HEK293T (cell line): ENCODE measurements at places on chromosomes 4 and X.

DNA sequence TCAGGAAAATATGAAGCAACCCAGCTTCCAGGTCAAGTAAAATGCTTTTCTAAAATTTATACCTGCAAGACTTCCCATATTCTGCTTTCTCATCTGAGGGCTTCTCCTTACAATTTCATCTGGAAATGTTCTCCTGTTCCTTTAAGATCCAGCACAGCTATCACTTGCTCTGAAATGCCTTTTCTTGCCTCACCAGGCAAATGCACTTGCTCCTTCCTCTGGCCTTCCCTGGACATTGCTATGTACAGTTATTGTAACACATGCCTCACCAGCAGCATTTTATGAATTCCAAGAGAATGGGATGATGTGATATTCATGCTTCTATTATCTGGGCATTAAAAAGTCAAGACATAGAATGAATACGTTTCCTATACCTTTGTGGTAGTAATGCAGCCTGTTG, 842.1 kb upstream of the INTU start:
- no peak for DNase-seq

GRCh38 chr4:118081434-118081833, 47.1 kb downstream of the NDST3 start:
- DNase-seq, result no peak

DNA sequence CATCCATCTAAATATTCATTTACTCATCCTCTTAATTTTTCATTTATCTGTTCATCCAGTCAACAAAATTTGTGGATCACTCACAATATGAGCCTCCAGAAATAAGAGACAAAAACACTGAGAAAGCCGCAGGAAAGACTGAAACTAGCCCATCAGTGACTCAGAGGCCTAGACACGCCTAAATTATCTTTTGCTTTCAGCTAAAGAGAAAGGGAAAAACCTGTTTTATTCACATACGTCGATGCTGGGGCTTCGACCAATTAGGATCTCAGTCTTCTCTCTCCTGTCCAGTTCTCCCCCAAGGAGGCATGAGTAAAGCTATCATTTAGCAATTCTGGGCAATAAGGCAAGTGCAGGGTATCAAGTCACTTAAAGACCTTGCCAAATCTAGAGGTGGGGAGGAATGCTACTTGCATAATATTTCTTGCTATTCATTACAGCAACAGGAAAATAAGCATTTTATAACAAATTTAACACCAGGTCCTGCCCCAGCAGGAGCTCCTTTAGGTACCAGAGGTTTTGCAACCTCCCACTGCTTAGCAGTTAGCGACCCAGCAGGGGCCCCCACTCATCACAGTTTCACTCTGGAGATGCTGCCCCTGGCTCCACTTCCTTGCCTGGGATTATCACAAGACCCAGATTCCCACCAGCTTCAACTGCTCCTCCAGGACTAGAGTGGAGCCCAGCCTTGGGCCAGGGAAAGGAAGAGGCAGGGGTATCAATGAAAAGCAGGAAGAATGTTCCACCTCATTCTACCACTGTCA, 30.1 kb upstream of the TMEM154 start:
- DNase-seq, result peak; percentile 20

DNA sequence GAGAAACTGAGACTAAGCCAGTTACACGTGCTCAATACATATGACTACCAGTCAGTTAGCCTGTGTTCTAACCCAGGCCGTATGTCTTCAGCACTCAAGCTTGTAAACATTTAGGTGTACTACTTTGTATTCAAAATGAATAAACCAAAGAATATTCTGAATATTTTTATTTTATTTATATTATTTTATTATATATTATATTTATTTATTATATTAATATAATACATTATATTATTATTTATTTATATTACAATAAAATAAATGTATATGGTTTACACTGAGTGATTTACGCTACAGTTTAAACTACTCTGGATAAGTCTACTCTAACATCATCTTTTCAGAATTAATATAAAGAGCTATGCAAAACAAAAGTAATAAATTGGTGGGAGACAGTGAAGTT, 691.5 kb downstream of the CENPC start:
- no peak for DNase-seq

DNA sequence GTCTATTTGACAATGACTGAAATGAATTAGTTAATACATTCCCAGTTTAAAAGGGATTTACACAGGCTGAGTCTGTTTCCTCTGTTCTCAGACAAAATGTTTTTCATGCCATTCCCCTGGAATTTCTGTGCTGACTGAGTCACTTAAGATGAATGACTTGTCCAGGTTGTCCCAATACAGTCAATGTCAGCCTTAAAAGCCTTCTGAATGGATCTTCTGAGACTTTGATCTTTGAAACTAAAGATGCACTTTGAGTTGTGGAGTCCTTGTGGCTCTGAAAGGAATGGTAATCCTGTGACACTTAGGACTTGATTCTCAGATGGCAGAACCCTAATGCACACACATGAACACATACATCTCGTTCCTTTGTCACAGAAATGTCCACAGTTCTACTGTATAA, 622.2 kb upstream of the GRID2 start:
- no peak for DNase-seq

GRCh38 chr4:25722964-25723363, 67.3 kb downstream of the SLC34A2 start:
- DNase-seq, result no peak

DNA sequence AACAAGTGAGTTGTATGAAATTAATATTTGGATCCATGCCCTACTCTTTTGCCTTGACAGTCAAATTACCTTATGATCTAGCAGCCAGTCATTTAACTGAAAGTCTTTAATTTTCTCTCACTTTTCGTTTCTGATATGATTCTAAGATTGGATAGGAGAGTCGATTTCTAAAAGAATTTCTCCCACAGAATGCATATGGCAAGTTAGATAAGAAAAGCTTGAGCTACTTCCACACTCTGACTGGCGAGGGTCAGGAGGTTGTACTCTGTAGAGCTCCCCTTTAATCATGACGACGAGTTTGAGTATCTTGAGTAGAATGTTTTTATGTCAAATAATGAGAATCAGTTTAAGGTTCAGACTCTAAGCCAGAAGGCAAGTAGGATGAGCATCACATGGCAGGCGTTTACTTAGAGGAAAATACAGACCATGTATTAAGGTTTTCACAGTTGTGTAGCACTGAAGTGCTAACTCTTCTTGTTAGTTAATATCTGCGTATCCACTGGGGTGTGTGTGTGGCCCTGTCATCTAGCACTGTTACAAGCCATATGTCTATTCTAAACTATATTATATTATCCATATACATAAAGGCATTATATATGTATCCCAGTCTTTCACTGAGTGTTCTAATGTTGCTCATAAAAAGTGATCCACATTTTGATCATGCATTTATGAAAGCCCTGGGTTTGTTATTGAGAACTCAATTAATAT, 37.8 kb downstream of the LRP2BP start:
- DNase-seq, result no peak

DNA sequence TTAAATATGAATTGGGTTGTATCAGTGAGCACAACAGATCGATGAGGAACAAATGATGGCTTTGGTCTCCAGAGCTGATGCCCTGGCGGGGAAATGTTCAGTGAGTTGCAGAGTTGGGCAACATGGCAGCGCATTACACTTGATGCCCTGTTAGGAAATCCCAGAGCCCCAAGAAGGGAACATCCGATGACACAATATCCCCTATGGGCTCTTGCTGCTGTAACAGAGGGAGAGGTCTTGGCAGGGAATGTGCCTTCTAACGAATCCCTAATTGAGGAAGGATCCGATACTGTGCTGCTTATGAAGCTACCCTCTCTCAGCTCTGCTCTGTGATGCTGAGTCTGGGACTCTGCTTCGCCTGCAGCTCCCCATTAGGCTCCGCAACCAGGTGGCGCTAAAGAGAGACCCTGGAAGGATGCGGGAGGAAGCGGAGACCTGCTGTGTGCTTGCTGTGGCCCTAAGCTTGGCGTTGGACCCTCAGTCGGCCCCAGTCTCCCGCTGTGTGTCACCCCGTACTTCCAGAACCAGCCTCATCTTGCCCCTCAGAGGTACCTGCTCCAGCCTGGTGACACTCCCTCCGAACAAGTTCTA, 38.9 kb downstream of the PDHA1 start:
- peak; percentile 76 for DNase-seq

GRCh38 chrX:19097553-19098283, 24.6 kb downstream of the ADGRG2 start:
- no peak for DNase-seq

DNA sequence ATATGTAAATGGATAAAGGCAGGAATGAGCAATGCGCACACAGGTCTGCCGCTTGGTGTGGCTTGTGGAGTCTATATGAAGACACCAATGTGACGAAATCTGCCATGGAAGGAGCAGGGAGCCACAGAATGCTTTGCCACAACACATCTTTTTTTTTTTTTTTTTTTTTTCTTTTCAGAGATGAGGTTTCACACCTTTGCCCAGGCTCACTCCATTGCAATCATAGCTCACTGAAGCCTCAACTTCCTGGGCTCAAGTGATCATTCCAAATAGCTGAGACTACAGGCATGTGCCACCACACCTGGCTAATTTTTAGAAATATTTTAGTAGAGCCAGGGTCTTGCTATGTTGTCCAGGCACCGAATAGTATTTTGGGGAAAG, 17.4 kb upstream of the SLC34A2 start:
- DNase-seq, result no peak

GRCh38 chr4:82583897-82584587, 22.3 kb upstream of the TMEM150C start:
- DNase-seq, result no peak

DNA sequence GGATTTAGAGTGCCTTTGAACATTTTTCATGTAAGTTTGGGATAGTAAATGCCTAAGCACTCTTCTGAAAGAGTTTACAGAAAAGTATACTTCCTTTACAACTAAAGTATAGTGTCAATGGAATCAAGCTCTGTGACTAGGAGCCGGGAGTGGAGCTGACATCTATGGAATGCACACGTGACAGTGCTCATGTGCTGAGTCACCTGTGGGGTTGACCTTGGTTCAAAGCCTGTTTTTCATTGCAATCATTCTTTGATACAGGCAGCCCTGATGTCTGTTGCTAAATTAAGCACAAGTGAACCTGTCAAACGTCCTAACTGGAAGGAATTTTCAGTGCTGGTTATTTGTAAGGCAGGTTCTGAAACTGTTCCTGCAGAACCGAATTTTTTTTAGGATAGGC, 82.5 kb downstream of the GPAT3 start:
- no peak for DNase-seq

- peak; percentile 31 for DNase-seq
These were observed 282.0 kb downstream of the ARHGAP24 start for GRCh38 chr4:85756938-85757337.

GRCh38 chr4:87006426-87006675, 71.5 kb downstream of the AFF1 start:
- no peak for DNase-seq

DNA sequence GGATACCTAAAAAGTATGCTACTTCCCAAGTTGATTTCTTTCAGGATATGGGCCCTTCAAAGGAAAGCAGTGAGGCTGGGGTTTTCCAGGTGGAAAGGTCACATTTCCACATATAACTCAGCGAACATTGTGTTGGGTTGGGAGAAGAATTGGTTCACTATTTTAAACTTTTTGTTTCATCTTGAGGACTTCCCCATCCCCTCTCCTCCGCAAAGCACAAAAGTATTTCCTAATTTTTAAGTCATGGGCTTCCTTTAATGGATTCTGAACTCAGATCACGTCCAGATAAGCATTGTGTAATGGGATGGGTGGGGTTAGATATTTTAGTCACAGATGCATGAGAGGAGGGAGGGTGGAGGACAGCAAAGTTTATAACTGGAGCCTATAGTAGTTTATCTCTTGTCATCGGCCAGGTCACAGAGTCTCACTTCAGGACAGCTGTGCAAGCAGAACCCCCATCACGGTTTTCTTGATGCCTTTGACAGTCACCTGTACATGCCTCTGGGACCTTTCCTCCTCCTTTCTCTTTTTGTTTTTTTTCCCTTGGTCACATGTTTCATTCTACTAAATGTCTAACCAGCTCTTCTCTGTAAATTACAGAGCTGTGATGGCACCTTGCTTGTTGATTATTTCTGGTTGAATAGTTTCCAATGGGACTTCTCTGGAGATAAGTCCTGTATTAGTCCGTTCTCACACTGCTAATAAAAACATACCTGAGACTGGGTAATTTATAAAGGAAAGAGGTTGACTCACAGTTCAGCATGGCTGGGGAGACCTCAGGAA, 115.4 kb downstream of the PTTG2 start:
- DNase-seq, result no peak

GRCh38 chr4:13159041-13159620, 325.0 kb downstream of the RAB28 start:
- no peak for DNase-seq

- no peak for DNase-seq
These were observed 37.1 kb downstream of the SRPX start for GRCh38 chrX:38183596-38183995.

GRCh38 chr4:38574559-38575333, 89.3 kb upstream of the KLF3 start:
- DNase-seq, result no peak

- DNase-seq, result no peak
These were observed 23.9 kb upstream of the MSN start for GRCh38 chrX:65643531-65644052.

- no peak for DNase-seq
These were observed 360.4 kb downstream of the RAPGEF2 start for GRCh38 chr4:159463235-159463634.

GRCh38 chrX:110257889-110258288, 60.0 kb downstream of the AMMECR1 start:
- DNase-seq, result no peak

GRCh38 chr4:74942918-74943253, 10.0 kb downstream of the PARM1 start:
- no peak for DNase-seq

- DNase-seq, result no peak
These were observed 421.4 kb upstream of the DIPK2B start for GRCh38 chrX:45622042-45622423.

- DNase-seq, result peak; percentile 81
These were observed at the start of gene IL1RAPL2 for GRCh38 chrX:104565791-104566680. Gene IL1RAPL2, plus strand, starts transcription at chrX:104566199.

- peak; percentile 12 for DNase-seq
These were observed at the start of gene PCDH7 for GRCh38 chr4:30720021-30720660. Gene PCDH7, plus strand, starts transcription at chr4:30720369. Its CDS starts 1,054 bp downstream, at chr4:30721423.

- no peak for DNase-seq
These were observed 22.8 kb upstream of the KIAA1210 start for GRCh38 chrX:119150163-119151050.

DNA sequence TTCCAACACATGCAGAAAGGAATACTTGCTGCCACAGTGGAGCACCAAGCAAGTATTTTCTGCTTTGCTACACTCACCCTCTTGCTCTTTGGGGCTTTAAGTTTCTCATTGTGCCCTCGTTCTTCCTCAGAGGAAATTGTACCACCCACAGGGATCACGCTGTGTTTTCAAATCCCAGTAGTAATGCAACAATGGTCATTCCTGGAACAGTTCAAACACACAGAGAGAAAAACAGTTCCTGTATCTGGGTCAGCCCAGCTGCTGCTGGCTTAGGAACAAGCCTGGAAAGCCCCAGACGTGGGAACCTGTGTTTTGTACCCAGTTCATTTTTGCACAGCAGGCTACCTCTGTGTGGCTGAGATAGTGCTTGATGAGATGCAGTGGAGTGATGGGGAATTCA, 907.8 kb downstream of the STPG2 start:
- DNase-seq, result no peak

- DNase-seq, result no peak
These were observed 415.4 kb downstream of the MAGEB5 start for GRCh38 chrX:26631385-26631784.
